ENCODE measurements at places on chromosomes 3 and 15. TPM values are rescaled to one million over a fixed set of nuclear protein-coding genes. Genes with fewer than 3 reads are reported as not detected.
A peak's percentile ranks its signal among the peaks of the same experiment; 100 is the strongest.

DNA sequence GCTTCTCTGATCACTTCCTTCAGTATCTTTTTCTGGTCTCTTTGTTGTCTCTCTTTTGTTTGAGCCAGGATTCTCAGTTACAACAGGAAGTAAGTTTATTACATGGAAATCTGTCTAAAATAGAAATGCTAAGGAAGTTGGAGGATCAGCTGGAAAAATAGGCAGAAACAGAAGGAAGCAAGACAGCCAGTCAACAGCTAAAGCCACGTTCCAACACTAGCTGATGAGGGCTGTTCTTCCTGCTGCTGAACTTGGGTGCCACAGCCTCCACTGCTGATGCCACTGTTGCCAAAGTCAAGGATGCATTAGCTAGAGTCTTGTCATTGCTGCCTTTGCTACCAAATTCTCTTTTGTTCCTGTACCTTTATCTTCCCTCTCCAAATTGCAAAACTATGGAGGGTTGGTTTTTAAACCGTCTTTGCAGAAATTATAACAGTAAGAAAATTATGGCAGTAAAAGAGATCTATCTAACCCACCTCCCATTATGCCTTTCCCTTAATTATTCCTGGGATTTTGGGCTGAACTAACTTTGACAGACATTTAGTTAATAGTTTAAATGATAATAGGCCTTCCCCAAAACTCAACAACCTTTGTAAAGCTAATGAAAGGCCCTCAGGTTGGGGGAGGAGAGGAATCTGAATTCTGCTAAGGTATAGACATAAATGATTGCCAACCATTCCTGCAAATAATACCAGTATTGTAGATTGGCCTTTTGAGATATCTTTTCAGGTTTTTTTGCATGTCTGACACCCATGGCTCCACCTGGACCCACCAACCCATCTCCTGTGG lies 27.4 kb upstream of the OR5K4 start:
- DNase-seq: no peak

DNA sequence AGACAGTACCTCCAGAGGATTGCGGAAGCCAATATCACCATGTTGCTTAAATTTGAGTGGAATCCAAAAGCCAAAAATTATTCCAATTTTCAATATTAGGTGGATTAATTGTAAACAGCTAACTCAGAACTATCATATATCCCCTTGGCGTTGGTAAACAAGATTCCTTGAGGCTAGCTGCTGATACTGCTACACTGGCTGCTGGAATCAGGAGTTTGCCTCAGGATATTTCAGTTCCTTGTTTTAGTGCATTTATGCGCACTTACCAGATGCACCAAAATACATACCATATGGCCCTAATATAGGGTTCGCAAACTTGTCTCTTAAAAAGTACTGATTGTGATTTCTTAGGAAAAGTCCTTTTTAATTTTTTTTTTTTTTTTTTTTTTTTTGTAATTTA lies 605.2 kb upstream of the NAALADL2 start:
- DNase-seq: no peak

GRCh38 chr3:43468133-43468532 lies 153.7 kb downstream of the ANO10 start:
- DNase-seq: no peak

DNA sequence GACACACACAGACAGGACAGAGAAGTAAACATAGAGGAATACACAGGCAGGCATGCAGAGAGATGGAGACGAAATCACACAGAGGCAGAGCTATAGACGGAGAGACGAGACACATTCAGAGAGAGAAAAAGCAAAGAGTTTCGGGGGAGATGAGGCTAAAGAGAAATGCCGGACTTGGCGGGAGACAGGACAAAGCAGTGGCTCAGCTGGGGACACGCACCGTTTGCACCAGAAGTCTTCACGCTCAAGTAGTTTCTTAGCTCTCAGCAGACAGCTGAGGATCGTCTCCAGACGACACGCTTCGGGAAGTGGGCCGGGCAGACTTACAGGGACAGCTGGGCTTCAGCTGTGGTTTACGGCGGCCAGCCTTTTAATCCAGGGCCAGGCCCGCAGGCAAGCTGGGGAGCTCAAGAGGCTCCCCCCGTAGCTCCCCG lies 56.2 kb upstream of the DLG1 start:
- no peak for DNase-seq

DNA sequence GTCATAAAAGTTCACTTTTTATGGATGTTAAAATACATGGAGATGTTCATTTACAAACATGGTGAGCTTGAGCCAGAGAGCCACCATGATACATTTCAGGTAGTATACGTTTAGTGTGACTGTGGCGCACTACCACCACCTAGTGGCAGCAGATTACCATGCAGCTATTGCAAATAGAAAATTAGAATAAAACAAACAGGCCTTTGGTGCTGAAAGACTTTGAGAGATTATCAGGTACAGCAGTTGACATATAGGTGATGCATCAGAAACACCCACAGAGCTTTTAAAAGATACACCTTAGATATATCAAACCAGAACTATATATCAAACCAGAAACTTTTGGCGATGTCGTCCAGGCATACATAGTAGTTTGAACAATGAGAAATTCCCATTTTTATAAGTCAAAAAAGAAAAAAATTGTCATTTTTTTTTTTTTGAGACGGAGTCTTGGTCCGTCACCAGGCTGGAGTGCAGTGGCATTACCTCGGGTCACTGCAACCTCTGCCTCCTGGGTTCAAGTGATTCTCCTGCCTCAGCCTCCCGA lies 42.0 kb upstream of the ICE2 start:
- DNase-seq: peak; percentile 89

- no peak for DNase-seq
Measured at GRCh38 chr3:150235799-150236198, 172.3 kb upstream of the TSC22D2 start.

GRCh38 chr3:125310623-125311081 lies 64.5 kb downstream of the ZNF148 start:
- DNase-seq: no peak

GRCh38 chr3:164208821-164209220 lies 869.5 kb downstream of the SI start:
- no peak for DNase-seq

DNA sequence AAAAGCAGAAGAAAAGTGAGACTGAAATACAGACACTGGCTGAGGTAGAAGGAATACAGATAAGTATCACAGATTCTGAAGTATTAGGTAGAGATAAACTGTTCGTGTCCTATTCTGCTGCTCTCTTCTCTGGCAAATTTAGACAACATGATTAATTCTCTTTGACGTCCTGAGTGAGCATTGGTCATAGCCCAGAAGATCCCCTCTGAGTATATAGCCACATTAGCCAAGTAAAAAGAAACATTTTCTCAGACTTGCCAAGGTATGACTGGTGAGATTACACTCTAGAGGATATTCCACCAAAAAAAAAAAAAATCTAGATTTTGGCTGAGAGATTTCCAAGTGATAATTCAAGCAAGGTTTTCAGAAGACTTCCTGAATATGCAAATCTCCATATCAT lies 111.4 kb upstream of the ALCAM start:
- no peak for DNase-seq

- DNase-seq: no peak
Measured at GRCh38 chr3:20250786-20251185, 64.8 kb upstream of the SGO1 start.

GRCh38 chr3:127781411-127782001 lies 40.8 kb downstream of the MGLL start:
- DNase-seq: no peak

- DNase-seq: no peak
Measured at GRCh38 chr3:108818404-108818803, 4.2 kb upstream of the TRAT1 start.

GRCh38 chr15:38367476-38367875 lies 86.5 kb upstream of the FAM98B start:
- no peak for DNase-seq

- no peak for DNase-seq
Measured at GRCh38 chr15:71198846-71199245, 83.6 kb downstream of the THSD4 start.

DNA sequence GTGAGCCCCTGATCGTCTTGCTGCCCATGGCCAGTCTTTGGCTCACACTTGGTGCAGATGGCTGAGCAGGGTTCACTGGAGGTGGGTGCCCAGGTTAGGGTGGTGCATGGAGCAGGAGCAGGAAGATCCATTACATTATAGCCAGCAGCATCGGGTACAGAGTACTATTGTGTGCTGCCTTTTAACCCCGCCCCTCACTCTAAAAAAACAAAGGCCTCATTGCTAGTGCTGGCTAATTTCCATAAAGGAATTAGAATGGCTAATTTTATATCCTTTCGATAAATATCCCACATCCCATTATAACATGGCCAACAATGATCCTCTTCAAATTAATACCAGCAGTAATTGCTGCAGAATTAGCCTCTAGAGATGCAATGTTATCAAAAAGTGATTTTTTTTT lies 45.8 kb upstream of the PPP4R2 start:
- DNase-seq: no peak

GOLGA8G gene
- total RNA-seq: not detected

SLC49A4 gene
- total RNA-seq: 23.0 TPM

HHLA2 gene
- 0.22 TPM for total RNA-seq

C3orf22 gene
- total RNA-seq: not detected

All from spinal cord (tissue), 10 donors.